ENCODE measurements at places on chromosomes 4 and X. TPM values are rescaled to one million over a fixed set of nuclear protein-coding genes. Genes with fewer than 3 reads are reported as not detected.

ASB5 gene
- not detected for polyA plus RNA-seq

RAB39B gene
- 7.9 TPM for polyA plus RNA-seq

ASB9 gene
- polyA plus RNA-seq, result 0.73 TPM

PPARGC1A gene
- polyA plus RNA-seq, result not detected

GYG2 gene
- not detected for polyA plus RNA-seq

BMPR1B gene
- not detected for polyA plus RNA-seq

ETDA gene
- not detected for polyA plus RNA-seq

SSX5 gene
- polyA plus RNA-seq, result not detected

UGT2B10 gene
- not detected for polyA plus RNA-seq

TCEAL6 gene
- polyA plus RNA-seq, result not detected

All from CD4-positive, alpha-beta memory T cell (primary cell).